ENCODE measurements at places on chromosomes 1 and 21. TPM values are rescaled to one million over a fixed set of nuclear protein-coding genes. Genes with fewer than 3 reads are reported as not detected.

The ERICH3 gene
- total RNA-seq, result not detected

The IFI16 gene
- 12.6 TPM for total RNA-seq

The PLA2G2F gene
- total RNA-seq, result not detected

GRCh38 chr1:182207300-182207699 lies 145.8 kb upstream of the ZNF648 start:
- DNase-seq, result peak; percentile 49

Measured in psoas muscle (tissue), 8 donors.